ELR (cell line): ENCODE measurements at places on chromosomes 3 and 15.

- no peak for DNase-seq
Observed at GRCh38 chr15:68511073-68511991, 67.5 kb upstream of the CORO2B start.

DNA sequence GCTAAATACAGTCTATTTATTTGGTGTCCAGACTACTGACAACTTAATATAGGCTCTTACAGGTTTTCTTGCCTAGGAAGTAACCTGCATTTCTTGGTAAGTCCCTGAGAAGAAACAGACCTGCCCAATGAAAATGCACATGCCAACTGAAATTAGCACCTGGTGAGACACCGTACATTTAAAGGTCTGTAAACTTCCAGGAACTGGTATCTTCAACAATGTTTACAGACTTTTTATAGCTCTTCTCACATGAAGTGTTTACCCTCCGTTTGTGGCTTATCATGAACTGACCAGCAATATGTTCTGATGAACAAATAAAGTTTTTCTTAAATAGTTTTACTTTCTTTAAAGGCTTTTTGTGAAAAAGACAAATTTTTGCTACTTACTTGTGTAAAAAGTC, 93.3 kb downstream of the PCCB start:
- no peak for DNase-seq

DNA sequence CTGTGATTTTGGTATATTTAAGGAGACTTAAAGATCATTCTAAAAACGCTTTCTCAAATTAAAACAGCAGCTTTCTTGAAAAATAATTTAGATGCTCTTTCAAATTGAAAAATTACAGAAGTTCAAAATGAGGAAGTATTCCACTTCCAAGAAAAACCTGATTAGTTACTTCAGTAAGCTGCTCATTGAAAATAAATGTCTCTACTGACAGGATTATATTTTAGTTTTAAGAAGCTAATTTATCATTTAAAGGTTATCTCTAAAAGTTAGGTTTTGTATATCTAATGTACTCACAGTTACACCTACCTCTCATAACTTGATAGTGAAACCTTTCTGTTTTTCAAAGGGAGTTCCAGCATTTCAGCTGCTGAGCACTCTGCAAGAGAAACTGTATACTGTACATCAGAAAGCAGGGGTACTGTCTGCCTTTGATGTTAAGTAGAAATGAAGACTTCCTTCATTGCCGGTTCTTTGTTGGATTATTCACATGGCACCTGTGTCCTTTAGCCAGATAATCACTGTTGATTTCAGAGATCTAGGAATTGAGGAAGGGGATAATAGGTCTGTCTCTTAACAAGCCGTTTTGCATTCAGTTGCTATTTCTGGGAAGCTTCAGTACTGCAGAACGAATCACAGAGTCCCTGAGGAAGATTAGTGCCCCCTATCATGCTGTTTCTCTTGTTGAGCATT, 161.6 kb downstream of the TCF12 start:
- no peak for DNase-seq

GRCh38 chr3:66406163-66406562, 94.7 kb downstream of the LRIG1 start:
- DNase-seq: no peak

GRCh38 chr15:31776039-31776438, 254.3 kb upstream of the CHRNA7 start:
- DNase-seq: no peak

GRCh38 chr3:46626039-46626438, 13.7 kb downstream of the FAM240A start:
- no peak for DNase-seq

GRCh38 chr15:97096303-97096835, 765.9 kb downstream of the NR2F2 start:
- DNase-seq: no peak

DNA sequence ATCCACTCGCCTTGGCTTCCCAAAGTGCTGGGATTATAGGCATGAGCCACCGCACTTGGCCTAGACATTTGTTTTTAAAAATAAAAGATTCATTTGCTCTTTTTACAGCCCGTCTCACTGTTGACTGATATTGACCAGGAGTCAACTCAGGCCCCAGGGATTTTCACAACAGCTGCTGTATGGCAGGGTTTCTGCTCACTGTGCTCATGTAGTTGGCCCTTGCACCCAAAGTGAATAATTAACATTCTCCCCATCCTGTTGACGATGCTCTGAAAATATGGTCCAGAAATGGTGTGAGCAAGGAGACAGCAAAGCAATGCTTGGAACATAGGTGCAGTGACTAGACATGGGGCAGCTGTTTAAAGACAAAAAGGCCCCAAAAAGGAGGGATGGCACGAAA, 2.9 kb upstream of the CCR5 start:
- no peak for DNase-seq

DNA sequence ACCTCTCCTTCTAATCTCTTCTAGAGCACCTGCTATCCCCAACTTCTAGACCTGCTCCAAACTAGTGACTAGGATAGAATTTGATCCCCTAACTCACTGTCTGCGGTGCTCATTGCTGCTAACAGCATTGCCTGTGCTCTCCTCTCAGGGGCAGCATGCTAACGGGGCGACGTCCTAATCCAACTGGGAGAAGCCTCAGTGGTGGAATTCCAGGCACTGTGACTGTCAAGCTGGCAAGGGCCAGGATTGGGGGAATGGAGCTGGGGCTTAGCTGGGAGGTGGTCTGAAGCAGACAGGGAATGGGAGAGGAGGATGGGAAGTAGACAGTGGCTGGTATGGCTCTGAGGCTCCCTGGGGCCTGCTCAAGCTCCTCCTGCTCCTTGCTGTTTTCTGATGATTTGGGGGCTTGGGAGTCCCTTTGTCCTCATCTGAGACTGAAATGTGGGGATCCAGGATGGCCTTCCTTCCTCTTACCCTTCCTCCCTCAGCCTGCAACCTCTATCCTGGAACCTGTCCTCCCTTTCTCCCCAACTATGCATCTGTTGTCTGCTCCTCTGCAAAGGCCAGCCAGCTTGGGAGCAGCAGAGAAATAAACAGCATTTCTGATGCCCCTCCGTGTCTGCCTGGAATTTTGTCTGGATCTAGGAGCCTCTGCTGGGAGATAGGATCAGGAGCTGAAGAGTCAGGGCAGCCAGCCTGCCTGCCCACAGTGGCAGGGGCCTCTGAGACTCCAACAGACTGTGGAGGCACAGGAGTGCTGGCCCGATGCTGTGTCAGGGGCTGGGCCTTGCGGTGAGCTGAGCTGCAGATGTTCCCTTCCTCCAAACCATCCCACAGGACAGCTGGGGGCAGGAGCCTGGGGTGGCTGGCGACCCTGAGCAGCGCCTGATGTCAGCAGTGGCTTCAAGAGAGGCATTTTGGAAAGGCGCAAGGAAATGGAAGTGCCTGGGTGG, 3.0 kb downstream of the ISLR start:
- DNase-seq: no peak

DNA sequence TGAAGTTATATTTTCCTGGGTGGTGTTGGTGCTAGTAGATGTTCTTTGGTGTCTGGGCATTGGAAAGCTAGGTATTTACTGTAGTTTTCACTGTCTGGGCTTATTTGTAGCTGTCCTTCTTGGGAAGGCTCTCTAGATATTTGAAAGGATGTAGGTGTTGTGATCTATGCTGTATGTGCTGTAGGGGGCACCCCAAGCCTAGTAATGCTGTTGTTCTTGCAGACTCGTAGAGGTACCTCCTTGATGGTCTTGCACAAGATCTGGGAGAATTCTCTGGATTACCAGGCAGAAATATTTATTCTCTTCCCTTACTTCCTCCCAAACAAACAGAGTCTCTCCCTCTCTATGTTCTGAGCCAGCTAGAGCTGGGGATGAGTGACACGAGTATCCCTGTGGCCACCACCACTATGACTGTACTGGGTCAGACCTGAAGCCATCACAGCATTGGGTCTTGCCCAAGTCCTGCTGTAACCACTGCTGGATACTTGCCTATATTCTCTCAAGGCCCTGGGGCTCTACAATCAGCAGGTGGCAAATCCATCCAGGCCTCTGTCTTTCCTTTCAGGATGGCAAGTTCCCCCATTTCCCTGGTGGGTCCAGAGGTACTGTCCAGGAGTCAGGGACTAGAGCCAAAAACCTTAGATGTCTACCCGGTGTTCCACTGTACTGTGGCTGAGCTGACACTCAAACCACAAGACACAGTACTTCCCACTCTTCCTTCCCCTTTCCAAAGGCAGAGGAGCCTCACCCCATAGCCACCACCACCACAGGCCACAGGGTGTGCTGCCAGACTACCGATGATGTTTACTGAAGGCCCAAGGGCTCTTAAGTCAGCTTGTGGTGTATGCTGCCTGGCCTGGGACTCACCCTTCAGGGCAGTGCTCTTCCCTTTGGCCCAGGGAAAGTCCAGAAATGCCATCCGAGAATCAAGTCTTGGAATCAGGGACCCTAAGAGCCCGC, 195.2 kb upstream of the DPPA4 start:
- DNase-seq: peak; percentile 82

GRCh38 chr15:28017423-28017924, 81.6 kb downstream of the OCA2 start:
- no peak for DNase-seq

DNA sequence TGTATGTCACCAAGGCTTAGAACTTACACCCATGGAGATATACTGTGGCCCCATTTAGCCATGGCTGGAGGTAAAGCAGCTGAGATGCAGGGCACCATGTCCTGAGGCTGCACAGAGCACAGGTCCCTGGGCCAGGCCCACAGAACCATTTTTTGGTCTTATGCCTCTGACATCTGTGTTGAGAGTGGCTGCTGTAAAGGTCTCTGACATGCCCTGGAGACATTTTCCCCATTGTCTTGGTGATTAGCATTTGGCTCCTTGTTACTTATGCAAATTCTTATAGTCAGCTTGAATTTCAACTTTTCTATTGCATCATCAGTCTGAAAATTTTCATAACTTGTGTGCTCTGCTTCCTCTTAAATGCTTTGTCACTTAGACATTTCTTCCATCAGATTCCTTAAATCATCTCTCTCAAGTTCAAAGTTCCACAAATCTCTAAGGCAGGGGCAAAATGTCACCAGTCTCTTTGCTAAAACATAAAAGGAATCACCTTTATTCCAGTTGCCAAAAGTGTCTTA, 701.3 kb downstream of the EPHA3 start:
- no peak for DNase-seq

DNA sequence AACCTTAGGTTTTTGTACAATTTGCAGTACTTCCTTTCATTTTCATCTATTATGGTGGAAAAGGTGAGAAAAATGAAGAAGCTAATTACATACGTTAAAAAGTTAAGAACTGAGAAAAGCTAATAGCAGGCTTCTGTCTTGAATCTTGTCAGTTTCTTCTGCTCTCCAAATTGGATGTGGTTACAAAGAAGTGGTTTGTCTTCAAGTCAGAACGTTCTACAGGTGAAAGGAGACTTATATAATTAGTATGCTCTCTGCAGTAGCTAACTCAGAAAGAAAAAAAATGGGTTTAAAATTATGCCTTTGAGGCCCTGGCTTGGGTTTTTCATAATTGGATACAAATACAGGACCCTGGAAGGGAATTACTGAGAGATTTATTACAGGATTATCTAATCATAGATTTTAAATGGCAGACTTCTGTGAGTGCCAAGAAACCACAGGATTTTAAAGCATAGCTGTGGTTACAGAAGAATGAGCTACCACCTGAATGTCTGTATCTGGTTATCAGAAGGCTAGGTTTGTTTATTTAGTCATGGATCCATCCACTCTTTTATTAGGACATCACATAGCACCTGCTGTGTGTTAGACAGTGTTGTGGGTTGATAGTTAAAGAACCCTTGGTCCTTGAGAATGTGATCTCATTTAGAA, 528.1 kb upstream of the MCTP2 start:
- no peak for DNase-seq

DNA sequence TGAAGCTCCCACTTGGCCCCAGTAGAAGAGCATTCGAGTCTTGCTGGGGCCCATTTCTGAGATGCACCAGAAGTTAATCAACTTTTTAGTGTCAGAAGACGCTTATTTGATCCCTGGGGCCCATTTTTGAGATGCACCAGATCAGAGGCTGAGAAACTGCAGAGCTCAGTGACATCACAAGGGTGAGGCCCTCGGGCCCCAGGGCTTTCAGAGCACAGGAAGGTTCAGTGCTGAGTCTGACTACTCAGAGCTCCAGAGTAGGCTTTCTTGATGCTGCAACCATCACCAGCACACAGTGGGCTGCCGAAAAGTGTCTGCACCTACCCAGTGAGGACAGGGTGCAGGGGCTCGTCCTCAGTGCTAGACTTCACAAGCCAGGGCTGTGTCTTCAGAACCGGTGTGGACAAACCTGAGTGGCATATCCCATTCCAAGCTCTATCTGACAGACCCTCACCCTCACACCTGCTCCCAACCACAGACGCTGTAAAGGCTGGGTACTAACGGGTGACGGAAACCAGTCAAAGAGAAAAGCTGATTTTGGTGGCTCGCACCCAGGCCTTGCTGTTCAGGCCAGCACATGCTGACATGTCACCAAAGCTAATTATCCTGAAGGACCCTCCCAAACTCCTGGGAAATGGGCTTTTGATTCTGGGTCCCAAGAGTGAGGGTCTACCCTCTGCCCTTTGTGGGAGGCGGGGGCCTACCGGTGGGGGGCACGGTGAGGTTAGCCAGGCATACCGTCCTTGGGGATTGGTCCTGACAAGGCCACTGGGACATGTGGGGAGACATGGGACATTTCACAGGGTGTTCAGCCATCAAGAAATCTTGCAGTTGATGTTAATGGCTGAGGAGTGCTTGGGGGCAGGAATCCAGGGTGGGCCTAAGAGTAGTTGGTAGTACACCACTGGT, 83.0 kb downstream of the PDCD6IP start:
- DNase-seq: no peak

GRCh38 chr3:52891615-52892081, 5.7 kb downstream of the STIMATE start:
- no peak for DNase-seq

GRCh38 chr3:70824773-70825172, 512.3 kb upstream of the MDFIC2 start:
- peak; percentile 54 for DNase-seq

DNA sequence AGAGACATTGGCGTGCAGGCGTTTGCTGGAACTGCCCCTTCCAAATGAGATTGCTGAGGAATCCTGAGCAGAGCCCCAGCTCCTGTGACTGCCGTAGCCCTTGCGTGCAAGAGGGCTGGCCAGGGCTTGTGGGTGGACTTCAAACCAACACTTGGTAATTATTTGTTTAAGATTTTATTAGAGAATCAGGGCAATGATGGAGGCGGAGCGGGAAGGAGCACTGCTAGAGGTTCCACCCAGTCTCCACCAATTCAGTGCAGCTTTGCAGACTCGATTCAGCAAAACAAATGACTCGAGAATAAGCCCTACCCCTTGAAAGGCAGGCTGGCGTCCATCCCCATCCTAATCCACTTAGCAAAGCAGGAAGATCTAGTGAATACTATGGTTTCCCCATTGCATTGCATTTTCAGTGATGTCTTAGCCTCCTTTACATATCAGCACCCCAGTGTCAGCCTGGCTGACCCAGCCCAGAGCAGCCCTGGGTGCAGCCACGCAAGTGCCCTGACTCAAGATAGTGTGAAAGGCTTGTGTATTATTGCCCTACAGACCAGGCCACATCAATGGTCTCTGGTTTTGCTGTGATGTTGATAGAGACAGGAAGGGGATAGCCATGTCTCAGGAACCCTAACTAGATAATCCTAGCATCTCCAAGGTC, 26.0 kb downstream of the GLDN start:
- no peak for DNase-seq

GRCh38 chr3:129974833-129975704, 549 bp downstream of the TRH start:
- DNase-seq: no peak
